CD4-positive, alpha-beta T cell treated with Interleukin-10 for 1 hour (primary cell): ENCODE measurements at places on chromosomes 4 and X.
A peak's percentile ranks its signal among the peaks of the same experiment; 100 is the strongest.

DNA sequence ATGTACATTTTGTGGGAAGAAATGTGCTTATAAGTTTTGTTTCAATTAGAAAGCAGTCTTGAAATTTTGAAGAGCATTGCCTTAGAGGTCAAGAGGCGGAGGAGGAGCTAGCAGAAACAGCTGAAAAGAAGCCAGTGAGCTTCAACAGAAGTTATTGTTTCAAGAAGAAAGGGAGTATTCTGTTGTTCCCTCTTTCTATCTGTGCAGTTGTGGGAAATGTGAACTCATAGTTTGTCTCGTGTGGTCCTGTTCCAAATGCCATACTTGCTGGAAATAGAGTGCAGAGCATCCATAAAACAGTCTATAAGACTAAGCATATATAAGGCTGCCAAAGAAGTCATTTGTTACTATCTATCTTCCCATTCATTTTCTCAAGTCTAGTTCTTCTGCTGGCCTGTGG is 1015.7 kb downstream of the DMD start:
- no peak for DNase-seq

GRCh38 chr4:121358473-121358872 is 22.3 kb downstream of the QRFPR start:
- DNase-seq, result no peak

DNA sequence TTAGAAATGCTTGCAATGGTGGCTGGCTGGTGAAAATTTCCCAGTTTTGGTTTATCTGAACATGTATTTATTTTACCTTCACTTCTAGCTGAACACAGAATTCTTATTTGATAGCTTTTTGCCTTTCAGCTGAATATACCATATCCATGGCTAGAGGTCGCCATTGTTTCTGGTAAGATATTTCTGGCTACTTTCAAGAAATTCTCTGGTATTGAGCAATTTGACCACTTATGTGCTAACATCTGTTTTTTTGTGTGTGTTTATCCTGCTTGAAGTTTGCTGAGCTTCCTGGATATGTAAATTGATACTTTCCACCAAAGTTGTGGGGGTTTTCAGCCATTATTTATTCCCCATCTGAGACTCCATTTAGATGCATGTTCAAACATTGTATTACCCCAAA is 75.4 kb downstream of the FBXW7 start:
- DNase-seq, result no peak

- DNase-seq, result no peak
Measured at GRCh38 chr4:22514481-22514880, 1.4 kb downstream of the ADGRA3 start.

- DNase-seq, result no peak
Measured at GRCh38 chr4:24130637-24131036, 240.8 kb upstream of the PPARGC1A start.

DNA sequence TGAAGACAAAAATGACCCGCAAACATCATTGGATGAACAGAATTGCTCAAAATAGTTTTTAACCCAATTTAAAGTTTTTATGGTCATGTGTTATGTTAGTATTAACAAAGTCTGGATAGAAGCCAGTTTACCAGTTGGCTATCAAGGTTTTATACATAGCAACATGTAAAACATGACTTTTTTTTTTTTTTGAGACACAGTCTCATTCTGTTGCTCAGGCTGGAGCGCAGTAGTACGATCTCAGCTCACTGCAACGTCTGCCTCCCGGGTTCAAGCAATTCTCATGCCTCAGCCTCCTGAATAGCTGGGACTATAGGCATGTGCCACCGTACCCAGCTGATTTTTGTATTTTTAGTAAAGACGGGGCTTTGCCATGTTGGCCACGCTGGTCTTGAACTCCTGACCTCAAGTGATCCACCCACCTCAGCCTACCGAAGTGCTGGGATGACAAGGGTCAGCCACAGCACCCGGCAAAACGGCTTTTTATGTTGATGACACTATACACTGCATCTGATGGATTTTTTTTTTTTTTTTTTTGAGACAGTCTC is 3.4 kb downstream of the SAT1 start:
- peak; percentile 41 for DNase-seq

DNA sequence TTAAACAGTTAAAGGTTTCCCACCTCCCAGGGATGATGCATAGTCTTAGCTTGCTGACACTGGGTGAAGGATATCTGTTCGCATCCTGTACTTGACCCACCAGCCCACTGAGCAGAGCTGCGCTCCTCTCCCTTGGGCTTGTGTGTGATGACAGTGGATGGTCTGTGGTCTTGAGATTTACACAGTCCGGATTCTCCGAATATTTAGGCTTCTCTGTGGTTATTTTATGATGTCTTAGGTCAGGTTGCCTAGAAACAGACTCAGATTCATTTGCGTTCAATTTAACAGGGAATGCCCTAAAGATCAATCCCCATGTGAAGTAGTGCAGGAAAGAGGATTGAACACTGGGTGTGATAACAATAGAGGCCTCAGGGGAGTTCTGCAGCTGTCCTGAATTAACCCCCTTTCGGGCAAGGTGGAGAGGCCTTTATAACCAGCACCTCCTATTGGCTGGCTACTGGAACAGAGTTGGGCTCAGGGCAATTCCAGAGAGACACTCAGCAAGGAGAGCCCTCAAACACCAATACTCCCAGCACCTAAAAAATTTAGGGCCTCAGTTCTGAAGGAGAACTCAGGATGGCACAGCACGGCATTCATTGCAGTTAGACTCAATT is 653.2 kb upstream of the GALNT7 start:
- DNase-seq, result no peak

GRCh38 chr4:88223516-88223915 is 60.8 kb downstream of the PPM1K start:
- DNase-seq, result no peak

DNA sequence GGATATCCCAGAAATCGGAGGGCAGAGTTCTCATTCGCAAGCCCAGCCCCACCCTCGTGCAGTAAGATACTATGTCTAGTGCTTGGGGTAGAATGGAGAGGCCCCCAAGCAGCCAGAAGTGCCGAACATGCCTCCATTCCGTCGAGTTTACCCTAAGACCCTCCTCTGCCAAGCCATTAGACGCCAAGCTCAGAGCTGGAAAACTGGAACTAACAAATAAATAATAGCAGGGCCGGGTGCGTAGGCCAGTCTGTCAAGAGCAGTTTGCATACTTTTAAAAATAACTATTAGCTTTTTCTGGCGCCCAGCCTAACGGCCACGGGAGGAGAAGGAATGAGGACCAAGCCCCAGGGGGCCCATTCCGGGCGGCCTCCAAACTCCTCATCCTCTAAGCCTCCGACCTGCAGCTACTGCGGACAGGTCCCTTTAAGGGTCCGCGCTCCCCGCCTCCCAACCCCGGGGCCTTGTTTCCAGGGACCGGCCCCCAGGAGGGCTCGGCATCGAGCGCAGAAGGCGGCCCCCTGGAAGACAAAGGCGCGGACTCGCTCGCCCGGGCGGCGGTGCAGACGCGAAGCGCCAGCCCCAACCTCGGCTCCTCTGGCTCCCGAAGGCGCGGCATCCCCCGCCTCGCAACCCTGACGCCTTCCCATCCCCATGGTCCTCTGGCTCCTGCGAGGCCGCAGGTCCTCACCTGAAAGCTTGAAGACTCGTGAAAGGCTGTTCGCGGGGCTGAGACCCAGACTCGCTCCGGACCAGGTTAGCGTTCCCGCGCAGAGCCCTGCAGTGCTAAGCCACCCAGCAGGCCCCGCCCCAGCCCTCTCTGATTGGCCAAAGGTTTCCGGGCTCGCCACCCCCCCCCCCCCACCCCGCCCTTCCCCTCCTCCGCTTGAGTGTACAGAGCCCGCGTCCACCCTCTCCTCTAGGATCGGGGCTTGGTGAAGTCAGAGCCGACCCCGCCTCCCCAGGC is at the start of gene TMSB15A:
Gene TMSB15A, minus strand, starts transcription at position 765 of the 967 bp plus-strand sequence.
- DNase-seq, result peak; percentile 45

DNA sequence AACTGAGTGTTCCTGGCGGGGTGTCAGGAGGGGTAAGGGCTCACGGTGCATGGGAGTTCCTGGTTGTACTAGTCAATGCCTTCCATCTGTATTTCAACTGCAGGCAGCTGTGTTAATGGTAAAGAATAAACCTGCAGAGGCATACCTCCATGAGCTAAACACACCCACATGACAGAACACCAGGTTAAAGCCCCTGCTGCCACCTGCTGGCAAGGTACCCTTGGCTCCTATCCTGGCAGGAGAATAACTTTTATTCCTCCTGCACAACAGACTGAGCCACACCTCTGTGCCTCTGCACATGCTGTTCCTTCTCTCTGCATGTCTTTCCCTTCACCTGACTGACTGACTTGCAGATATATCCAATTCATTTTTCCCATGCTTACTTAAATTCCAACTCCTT is 11.1 kb downstream of the ITIH6 start:
- DNase-seq, result peak; percentile 53

DNA sequence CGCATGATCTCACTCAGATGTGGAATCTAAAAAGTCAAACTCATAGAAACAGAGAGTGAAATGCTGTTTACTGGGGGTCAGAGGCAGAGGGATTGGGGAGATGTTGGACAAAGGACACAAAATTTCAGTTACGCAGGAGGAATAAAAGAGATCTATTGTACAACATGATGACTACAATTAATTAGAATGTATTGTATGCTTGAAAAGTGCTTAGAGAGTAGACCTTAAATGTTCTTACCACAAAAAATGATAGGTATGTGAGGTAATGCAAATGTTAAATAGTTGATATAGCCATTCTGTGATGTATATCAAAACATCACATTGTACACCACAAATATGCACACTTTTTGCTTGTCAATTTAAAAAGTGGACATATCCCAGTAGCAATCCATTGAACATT is 36.1 kb upstream of the PHKA2 start:
- DNase-seq, result no peak

DNA sequence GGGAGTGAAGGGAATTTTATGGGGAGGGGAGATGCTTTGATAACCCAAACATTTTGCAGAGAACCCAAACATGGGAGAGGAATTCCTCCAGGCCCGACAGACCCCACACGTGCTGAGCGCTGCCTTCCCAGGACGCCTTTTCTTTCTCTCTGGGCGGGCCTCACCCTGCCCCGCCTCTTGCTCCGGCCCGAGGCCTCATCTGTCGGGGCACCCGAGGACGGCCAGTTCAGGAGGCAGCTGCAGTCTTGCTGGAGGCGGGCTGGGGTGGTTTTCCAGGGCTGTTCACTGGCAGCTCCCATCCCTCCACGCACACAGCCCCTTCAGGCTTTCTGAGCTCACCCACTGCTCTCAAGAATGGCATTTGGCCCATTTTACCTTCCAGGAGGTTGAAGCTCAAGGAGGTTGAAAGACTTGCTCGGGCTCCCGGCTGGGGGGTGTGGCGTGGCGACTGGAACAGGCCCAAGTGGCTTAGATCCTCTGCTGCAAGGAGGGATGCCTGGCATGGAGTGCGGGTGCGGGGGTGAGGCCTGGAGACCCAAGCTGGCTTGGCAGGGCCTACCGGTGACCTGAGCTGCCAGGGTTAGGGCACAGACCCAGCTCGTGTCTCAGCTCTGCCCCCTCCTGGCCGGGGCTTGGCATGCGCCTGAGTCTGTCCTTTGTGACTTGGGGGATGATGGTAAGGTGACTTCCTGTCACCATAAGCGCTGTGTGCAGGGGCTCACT is 99.2 kb downstream of the PSAPL1 start:
- peak; percentile 47 for DNase-seq

GRCh38 chr4:56640621-56641493 is 40.2 kb downstream of the HOPX start:
- no peak for DNase-seq

DNA sequence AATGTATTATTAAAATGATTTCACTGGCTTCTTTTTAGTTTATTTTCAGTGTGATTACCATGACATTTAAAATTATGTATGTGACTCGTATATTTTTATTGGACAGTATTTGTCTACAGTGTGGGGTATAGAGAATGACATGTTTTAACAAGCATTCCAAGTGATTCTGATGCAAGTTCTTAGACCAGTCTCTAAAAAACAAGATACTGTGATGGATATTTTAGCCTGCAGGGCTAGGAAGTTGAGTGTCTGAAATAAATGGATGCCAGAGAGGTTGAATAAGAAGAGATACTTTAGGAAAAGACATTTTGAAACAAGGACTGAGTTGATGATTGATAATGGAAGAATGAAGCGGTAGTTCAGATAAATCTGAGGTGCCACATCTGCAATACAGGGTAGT is 3.5 kb upstream of the MAD2L1 start:
- DNase-seq, result no peak

DNA sequence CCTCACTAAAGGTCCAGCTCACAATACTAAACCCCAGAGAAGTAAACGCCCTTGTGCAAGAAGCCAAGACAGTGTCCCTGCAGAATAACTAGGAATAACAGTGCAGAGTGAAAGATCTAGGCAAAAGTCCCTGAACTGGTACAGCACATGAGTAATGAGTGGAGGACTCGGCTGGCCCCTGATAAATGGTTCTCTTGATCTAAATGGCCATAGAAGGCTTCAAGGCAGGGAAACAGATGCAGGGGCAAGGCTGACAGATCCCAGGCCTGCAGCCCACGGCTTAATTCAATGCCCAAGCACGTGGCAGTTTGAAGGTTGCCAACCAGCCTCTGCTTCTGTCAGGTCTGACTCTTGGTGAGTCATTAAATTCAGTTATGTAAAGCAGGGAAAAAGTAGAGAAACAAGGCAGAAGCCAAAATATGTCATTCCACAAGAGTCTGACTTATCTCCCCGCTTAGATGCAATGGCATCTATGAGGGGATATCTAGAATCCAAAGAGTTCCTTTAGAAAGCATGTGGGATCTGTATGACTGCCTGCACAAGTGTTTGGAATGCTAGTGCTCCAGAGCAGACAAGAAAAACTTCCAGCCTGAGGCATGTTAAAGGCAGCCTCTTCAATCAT is 121.3 kb downstream of the PRDM5 start:
- DNase-seq, result no peak

GRCh38 chrX:4831574-4831973 is 1118.1 kb upstream of the PRKX start:
- DNase-seq, result no peak

DNA sequence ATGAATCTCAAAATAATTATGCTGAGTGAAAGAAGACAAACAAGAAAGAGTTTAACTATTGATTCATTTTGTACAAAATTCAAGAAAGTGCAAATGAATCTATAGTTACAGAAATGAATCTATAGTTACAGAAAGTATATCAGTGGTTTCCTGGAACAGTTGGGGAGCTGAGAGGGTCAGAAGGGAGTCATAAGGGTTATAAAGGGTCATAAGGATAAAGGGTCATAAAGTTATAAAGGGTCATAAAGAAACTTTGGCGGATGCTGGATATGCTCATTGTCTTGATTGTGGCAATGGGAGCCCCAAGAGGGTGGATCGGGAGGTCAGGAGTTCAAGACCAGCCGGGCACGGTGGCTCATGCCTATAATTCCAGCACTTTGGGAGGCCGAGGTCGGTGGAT is 26.0 kb upstream of the INTS6L start:
- no peak for DNase-seq

DNA sequence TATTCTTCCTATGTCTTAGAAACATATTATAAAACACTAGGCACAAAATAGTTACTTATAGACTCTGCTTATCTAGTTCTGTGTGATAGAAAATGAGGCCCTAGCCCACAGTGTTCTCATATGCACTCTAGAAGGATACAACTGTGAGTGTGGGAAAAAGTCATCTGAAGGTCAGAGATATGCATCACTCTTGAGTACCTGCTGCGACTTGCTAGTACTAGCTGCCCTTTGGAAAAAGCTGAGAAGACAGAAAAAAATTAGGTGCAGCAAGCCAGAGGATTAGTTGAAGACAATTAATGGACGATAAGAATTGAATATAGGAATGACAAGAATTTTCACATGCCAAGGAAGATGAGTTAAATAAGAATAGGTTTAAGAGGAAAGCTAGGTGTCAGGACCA is 61.3 kb downstream of the MTHFD2L start:
- DNase-seq, result no peak
